ENCODE measurements at places on chromosomes 12 and 14.

DNA sequence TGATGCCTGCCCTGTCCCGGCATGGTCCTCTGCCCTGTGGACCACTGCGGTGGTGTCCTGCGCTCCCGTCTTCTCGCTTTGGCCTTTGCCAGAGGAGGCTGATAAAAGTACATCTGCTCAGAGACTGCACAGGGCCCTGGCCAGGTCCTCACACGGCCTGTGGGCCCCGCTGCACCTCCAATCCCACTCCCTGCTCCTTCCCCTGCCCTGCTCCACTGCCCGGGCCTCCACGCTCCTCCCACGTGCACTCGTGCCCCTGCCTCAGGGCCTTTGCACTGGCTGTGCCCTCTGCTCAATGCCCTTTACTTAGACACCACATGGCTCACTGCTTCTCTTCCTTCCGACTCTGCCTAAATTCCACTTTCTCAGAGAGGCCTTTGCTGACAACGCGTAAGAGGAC is 49.3 kb upstream of the BEGAIN start:
- DNase-seq, result no peak

- no peak for DNase-seq
Observed at GRCh38 chr12:52321418-52321817, 220 bp upstream of the KRT83 start.

DNA sequence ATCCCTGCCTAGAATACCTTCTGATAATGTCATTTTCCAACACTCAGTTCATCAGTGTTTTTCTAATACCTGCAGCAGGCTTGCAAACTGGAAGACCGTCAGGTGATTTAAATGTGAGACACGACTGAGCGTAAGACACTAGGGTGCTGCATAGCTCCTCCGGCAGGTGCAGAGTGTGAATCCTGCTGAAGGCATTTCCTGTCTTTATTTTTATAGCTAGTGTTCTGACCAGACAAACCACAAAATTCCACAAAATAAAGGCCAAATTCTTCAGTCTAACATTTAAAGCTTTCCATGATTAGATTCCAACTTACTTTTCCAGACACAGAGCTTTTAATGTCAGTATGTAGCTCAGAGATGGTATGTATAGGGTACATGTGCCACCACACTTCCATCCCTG is 70.7 kb downstream of the BBS10 start:
- DNase-seq, result no peak

DNA sequence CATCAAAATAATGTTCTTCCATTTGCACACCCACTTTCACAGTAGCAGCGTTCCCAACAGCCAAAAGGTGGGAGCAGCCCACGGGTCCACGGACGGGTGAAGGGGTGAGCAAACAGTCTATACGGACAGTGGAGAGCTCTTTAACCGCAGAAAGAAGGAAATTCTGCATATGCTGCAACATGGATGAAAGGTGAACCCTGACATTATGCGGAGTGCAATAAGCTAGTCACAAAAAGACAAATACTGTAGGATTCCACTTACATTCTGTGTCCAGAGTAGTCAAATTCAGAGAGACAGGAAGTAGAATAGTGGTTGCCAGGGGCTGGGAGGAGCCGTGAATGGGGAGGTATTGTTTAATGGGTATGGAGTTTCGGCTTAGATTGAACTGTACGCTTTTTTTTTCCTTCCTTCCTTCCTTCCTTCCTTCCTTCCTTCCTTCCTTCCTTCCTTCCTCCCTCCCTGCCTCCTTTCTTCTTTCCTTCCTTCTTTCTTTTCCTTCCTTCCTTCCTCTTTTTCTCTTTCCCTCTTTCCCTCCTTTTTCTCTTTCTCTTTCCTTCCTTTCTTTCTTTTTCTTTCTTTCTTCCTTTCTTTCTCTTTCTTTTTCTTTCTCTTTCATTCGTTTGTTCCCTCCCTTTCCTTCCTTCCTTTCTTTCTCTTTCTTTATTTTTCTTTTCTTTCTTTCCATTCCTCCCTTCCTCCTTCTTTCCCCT is 15.8 kb upstream of the ANKRD9 start:
- no peak for DNase-seq

GRCh38 chr12:6092784-6093722 is 31.4 kb downstream of the VWF start:
- no peak for DNase-seq

DNA sequence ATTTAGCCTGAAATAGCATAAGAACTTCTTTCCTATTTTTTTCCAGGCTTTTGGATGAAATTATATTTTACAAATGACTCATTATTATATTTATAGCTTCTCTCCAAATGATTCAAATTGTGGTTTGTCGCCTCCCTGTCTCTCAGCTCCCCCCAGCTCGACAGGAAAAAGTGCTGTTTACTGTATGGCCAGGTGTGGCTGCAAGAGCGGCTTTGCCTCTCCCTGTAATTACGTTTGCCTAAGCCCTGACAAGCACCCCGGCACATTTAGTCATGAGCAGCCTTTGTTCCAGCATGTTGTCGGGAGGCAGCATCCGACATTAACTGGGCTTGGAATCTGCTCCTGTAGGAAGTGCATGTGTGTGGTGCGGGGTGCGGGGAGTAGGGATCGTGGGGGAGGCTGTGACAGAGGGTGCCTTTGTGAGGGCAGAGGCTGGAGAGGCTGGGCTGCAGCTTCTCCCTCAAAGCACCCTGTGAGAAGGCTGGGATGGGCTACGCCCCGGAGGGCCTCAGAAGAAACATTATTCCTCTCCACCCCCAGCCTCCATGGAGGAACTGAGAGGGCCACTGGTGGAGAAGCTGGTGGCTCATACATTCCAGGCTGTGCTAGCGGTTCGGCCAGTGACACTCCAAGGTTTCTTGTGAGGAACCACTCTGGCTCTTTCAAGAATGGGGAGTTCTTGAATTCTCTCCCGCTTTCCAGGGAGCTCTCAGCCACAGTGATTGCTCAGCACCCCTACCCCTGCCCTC is 42.1 kb upstream of the CTDSP2 start:
- DNase-seq, result no peak

GRCh38 chr14:55297611-55298499 is 26.6 kb downstream of the FBXO34 start:
- no peak for DNase-seq

- DNase-seq, result no peak
Observed at GRCh38 chr14:87233266-87233665, 759.7 kb downstream of the GALC start.
